Suppressor macrophage treated with lipopolysaccharide for 4 hours (primary cell): ENCODE measurements at places on chromosomes 11 and 22.

GRCh38 chr22:44542561-44543222 lies 44.7 kb upstream of the RTL6 start:
- no peak for DNase-seq

- DNase-seq: no peak
These were observed 74.4 kb downstream of the PANX1 start for GRCh38 chr11:94203070-94203469.

GRCh38 chr22:37266581-37267134 lies 15.7 kb upstream of the CYTH4 start:
- no peak for DNase-seq

DNA sequence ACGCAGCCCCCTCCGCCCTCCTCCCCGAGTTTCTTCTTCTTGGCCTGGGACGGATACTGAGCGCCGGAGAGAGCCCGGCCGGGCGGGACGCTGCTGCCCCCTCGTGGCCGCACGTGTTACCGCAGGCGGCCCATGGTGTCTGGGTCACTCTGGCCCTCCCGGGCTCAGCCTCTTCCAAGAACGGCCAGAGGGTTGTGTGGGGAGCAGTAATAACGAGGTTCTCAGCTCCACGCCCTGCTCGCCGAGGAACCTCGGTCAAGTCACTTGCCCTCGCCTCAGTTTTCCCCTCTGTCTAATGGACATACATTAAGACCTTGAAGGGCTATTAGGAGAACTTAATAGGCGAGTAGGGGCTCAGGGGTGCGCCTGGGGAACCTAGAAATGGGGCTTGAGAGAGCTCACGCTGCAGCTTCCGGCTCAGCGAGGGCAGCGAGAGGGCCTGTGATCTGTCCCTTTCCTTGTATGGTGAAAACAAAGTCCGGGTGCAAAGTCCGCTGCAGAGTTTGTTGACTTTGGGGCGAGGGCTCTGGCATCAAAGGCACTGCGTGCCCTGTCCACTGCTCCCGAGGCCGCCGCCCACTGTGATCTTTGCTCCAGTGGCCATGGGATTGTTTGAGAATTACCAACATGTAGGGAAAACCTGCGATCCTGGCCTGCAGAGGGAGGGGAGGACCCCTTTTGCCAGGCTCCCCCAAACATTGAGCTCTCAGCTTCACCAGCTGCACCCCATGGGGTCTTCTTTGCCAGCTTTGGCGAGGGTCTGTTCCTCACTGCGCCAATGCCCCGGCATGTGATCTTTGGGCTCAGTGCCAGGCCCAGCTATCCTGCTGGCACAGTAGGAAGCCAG lies 14.4 kb upstream of the LRP5 start:
- peak; percentile 85 for DNase-seq

DNA sequence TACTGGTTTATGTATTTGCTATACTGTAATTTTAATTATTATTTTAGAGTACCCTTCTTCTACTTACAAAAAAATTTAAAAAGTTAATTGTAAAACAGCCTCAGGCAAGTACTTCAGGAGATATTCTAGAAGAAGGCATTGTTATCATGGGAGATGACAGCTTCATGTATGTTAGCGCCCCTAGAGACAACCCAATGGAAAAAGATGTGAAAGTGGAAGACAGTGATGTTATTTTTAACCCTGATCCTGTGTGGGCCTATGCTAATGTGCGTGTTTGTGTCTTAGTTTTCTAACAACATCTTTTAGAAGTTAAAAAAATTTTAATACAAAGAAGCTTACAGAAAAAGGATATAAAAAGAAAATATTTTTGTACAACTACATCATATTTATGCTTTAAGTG lies 205.0 kb downstream of the FAM76B start:
- DNase-seq: no peak

DNA sequence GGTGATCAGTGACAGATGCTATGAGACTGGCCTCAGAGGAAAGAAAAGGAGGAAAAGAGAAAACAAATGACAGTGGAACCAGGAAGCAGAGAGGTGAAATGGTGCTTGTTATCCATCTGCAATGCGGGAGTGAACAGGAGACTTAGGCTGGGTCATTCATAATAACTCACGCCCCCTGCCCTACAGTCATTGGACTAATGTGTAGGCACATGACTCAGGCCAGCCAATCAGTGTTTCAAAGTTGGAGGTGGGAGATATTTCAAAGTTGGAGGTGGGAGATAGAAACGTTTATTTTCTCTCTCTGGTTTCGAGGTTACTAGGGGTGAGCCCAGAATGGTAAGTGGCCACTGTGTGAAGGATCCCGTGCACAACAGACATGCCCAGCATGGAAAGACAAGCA lies 30.3 kb downstream of the SLC22A6 start:
- DNase-seq: no peak

GRCh38 chr11:19955660-19956059 lies 204.6 kb downstream of the DBX1 start:
- no peak for DNase-seq

DNA sequence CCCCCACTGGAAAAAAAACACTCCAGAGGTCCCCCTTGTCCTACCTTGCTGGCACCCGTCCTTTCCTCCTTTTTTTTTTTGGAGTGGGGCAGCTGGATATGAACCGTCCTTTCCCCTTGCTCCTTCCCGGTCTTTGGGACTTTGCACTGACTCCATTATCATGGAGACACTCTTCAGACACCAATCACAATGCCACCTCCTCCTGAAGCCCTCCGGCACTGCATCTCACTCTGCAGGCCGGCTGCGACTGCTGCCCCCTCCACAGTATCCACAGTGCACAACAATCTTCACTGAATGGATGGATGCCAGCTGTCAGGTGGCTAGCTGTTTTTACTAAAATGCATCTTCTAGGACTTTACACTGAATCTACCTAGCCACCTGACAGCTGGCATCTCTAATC lies 12.7 kb upstream of the RGL4 start:
- DNase-seq: no peak

- DNase-seq: no peak
These were observed 32.6 kb upstream of the NNMT start for GRCh38 chr11:114263513-114264170.

- no peak for DNase-seq
These were observed 1.3 kb upstream of the BDNF start for GRCh38 chr11:27701355-27702105.

GRCh38 chr22:27116312-27117086 lies 459.1 kb downstream of the MIAT start:
- no peak for DNase-seq

DNA sequence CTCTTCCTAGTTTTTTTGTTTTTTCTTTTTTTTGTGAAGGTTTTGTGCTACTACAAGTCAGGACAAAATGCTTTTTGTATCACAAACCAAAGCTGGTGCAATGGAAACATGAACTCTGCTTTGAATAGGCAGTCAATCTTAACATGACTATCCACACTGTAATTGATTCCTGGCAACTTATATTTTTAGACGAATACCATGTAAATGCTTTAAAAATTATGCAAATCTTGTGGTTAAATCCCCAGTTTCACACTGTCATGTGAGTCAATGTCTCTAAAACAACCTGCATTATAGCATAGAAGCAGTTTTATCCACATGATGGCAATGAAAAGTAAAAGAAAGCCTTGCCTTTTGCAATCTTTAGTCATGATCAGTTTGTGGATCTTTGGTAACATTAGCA lies 8.9 kb downstream of the TRPC6 start:
- no peak for DNase-seq

- no peak for DNase-seq
These were observed 59.7 kb upstream of the LMO1 start for GRCh38 chr11:8323161-8323935.

- DNase-seq: no peak
These were observed 7.2 kb downstream of the LSP1 start for GRCh38 chr11:1860108-1860507.

DNA sequence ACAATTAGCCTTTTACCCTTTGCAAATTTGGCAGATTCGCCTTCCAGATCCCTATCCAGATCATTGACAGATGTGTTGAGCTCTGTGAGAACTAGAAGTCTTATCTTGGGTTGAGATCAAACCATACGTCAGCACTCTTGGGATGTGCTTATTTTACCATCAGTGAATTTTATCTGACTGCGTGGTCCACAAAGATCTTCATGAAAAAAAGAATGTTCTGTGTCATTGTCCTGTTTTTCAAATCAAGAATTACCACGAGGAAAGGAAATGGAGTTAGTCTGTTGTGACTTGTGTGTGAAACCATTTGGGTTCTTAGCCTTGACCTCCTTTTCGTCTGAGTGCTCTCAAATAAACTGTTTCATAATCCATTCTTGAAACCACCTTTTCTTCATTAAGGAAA lies 86.2 kb upstream of the SORL1-AS1 start:
- DNase-seq: no peak

DNA sequence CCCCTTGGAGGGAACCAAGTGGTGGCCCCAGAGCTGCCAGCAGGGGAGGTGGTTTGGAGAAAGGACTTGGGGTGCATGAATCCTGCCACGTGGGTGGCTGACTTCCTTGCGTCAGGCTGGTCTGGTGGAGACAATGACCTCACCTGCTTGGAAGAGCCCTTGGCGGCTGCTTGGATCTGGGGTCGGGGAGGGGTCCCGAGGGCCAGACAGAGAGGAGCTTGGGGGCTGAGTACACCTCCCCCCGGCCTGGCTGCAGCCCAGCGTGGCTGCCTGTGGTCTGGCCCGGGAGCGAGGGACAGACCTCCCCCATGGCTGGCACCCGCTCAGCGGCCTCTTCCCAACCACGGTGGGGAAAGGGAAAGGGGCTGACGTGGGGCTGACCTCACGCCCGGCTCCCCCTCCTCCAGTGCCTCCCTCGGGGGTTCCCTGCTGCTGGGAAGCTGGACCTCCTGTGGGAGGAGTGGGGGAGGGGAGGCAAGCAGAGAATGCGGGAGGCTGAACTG lies 13.8 kb downstream of the LIF start:
- DNase-seq: no peak

- DNase-seq: no peak
These were observed 25.0 kb downstream of the ARHGAP8 start for GRCh38 chr22:44777364-44777755.

- DNase-seq: peak; percentile 46
These were observed 892 bp downstream of the GDPD5 start for GRCh38 chr11:75524665-75525432.

DNA sequence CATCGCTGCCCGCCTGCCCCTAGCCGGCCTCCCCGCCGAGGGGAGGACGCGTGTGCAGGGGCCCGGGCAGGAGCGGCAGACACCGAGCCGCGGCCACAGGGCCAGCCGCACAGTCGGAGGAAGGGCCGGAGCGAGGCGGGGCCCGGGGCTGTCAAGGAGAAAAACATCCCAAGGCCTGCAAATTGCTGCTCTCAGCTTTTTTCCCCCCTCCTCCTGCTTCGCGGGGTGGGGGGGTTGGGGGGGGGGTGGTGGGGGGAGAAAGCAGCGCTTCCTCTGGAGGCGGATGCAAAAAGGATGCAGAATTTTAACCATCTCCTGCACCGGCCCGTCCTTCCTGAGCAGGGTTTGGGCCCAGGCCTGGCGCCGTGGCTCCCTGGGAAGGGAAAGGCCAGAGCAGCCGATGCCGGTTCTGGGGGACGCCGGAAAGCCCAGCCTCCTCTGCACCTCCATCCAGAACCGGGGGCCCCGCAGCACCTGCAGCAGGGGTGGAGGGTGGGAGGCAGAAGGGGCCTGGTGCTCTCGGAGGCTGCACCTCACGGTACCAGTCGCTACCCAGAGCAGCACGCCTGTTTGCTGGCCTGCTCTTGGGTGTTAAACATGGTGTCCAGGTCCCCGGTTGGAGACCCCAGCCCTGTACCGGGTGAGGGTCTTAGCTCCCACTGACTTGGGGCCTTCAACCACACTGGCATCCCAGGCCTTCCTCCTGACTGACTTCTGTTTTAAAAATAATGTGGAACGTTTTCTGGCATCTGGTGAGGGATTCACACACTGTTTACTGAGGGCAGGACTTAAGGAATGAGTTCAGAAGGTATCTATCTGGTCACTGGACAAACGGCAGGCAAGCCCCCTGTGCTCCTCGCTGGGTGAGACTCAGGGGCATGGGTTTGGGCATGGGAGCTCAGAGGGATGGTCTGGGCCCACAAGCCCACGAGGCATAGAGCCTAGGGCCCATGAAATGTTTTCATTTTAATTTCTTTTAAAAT lies 77.4 kb upstream of the WNT7B start:
- DNase-seq: peak; percentile 39

- DNase-seq: peak; percentile 83
These were observed at the start of gene CCND1 for GRCh38 chr11:69640995-69641581. Gene CCND1 (plus strand): TSS chr11:69641156. CDS start chr11:69641314, 158 bp downstream.

GRCh38 chr11:65211293-65212105 lies 29.8 kb downstream of the CAPN1 start:
- no peak for DNase-seq

GRCh38 chr22:40218723-40219294 lies 41.1 kb downstream of the TNRC6B start:
- DNase-seq: no peak

GRCh38 chr22:46985507-46985882 lies 223.0 kb downstream of the TBC1D22A start:
- DNase-seq: no peak

DNA sequence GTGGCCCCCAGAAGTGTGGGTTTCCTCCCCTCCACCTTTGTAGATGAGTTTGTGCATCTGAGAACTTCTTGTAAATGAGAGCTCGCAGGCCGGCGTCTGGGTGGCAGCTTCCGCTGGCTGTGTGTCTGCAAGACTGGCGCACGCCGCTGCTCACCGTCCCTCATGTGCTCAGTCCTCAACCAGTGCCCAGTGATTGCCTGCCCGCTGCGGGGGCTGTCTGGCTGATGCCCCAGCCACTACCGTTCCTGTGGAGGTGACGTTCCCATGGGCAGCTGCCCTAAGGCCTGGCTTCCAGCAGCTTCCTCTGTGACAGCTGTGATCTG lies 8.8 kb downstream of the TBX1 start:
- no peak for DNase-seq

- DNase-seq: peak; percentile 54
These were observed 18.0 kb downstream of the CNTF start for GRCh38 chr11:58640386-58641023.

DNA sequence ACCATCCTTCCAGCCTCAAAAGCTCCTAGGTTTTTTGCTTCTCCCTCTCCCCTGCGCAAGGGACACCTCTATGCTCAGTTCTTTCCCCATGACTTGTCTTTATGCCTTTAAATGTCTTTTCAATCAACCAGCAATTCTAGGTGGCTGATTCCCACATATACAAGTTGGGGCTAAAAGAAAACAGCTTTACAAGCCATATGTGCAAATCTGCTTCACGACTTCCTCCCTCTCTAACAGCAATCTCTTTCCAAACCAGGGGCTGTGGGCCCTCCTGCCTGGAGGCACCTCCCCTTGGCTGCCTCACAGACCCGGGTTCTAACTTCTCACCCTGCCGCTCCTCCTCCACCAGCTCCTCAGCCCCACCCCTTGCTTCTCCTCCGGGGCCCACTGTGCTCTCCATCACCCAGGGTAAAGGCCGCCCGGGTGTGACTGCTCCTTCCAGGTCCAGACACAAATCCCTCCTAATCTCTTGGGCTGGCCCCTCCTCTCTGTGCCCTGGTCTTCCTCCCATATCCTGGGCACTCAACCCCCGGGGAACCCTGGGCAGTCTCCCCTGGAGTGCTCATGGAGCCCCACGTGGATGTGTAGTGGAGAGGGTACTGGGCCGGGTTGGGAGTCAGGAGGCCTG lies 14.1 kb downstream of the TMPRSS13 start:
- DNase-seq: no peak

DNA sequence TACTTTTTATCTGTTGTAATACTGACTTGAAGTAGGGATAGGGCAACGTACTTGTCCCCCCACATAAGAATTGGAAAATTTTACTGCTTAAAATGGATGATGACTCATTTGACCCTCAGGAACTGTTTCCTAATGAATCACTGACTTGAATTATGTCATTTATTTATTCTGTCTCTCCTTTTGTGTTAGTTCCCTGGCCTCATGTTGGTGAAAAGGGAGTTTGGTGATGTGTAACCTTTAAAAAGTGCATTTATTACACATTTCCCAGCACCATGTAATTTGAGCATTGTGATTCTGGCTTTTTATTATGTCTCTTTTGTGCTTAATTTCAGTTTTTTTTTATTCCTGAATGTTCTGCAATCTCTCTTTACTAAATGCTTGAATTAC lies 20.3 kb upstream of the PGM2L1 start:
- peak; percentile 21 for DNase-seq
